ENCODE measurements at places on chromosomes 2 and 18.

- no peak for DNase-seq
Observed at GRCh38 chr18:63292831-63293683, 26.5 kb downstream of the BCL2 start.

GRCh38 chr18:77020561-77020960 lies 112.0 kb downstream of the MBP start:
- DNase-seq = no peak

DNA sequence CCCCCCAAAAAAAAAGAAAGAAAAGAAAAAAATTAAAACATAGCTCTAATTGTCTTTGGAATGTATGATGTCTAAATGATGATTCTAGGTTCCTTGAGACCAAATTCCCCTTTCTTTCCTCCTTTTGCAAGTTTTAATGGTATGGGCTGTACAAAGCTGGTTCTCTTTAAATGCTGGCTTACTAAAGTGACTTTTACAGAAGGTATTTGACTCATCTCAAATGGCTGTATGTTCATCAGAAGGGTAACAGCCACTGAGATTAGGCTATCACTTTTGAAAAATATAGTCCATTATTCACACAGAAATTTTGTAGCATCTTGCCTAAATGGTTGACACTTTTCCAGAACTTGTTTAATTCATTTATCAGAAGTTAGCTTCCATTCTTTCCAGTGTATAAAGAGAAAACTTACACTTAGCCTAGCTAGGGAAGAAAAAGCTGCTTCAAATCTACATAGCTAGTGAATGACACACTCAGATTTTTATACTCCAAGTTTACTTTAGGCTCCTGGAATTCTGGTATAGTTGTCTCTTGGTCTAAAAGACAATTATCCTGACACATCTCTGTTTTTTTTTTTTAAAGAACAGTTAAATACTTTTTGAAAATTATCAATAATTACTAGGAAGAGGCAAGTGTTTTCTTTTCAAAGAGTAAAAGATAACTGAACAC lies 622.6 kb downstream of the LRP1B start:
- DNase-seq = no peak

DNA sequence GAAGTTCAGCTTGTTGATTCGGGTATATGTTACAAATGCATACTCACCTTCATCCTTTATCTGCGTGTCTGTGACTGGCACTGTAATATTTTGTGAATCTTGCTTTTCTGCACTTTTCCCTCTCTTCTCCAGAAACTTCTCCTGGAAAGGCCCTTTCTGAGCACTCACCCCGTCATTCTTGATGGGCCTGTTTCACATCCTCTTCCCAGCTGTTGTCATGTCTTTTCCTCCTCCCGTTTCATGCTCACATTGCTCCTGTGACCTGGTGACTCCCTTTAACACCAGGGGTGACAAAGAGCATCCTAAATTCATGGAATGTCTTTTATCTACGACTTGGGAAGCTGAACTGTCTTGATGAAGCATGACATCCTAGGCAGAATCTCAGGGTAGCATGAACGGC lies 65.8 kb downstream of the CD8B2 start:
- DNase-seq = no peak

DNA sequence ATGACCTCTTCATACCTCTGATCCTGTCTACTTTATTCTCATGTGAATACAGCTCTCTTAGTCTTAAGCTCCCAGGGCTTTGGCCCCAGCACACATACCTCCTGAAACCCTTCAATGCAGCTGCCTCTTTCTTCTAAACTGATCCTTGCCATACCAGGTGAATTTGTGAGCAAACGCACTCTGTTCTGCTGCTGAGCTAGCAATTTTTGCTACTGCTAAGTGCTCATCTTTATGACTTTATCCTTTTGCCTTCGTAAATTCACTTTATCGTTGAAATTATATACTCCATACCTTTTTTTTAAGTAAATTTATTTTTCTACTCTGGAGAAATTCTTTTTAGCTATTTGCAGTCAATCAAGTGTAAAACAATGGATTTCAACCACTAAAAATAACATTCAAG lies 287.7 kb downstream of the CMPK2 start:
- no peak for DNase-seq

- DNase-seq = no peak
Observed at GRCh38 chr2:172962824-172963223, 112.8 kb upstream of the MAP3K20 start.

- no peak for DNase-seq
Observed at GRCh38 chr2:129490641-129491040, 488.8 kb upstream of the RAB6C start.

Data from HAP-1 (cell line).